D721Med (cell line): ENCODE measurements at places on chromosomes 6 and 20.

- DNase-seq, result no peak
Measured at GRCh38 chr20:2311329-2311728, 15.5 kb downstream of the TGM3 start.

DNA sequence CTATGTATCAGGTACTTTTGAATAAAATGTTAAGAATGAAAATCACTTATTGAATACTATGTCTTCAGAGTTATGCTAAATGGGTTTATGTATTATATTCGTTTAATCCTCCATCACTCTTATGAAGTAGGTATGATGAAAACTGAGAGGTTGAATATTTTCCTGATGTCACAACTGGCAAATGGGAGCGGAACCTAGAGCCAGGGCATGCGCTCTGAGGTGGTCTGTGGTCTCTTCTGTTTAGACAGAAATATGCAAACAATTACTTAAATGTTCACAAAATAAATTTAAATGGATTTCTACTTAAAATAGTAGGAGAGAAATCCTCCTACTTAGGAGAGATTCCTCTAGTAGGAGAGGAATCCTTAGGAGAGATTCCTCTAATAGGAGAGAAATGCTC lies 21.3 kb upstream of the UTRN start:
- no peak for DNase-seq

- no peak for DNase-seq
Measured at GRCh38 chr6:25900843-25901242, 26.8 kb upstream of the SLC17A3 start.

DNA sequence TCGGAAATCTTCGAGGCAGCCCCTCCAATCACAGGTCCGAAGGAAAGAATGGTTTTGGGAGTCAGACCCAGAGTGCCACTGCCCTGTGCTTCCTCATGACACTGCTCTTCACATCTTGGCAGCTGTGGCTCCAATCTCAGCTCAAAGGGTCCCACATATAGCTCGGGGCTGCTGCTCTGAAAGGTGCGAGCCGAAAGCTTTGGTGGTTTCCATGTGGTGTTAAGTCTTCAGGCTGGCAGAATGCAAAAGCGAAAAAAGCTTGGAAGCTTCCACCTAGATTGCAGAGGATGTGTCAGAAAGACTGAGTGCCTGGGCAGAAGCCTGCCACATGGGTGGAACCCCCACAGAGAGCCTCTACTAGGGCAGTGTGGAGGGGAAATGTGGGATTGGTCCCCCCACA lies 314.3 kb upstream of the CHD6 start:
- no peak for DNase-seq

- DNase-seq, result no peak
Measured at GRCh38 chr20:32917191-32917950, 58.6 kb downstream of the EFCAB8 start.

GRCh38 chr6:112214739-112215269 lies 39.6 kb downstream of the LAMA4 start:
- no peak for DNase-seq
